ENCODE measurements at places on chromosomes 1 and 21. TPM values are rescaled to one million over a fixed set of nuclear protein-coding genes. Genes with fewer than 3 reads are reported as not detected.

The CACNA1S gene
- total RNA-seq: not detected

The CD48 gene
- total RNA-seq: not detected

The KCNE1 gene
- total RNA-seq: 0.44 TPM

The PLOD1 gene
- total RNA-seq: 204 TPM

The PPM1J gene
- total RNA-seq: 1.1 TPM

The AIRE gene
- not detected for total RNA-seq

The GRIK1 gene
- total RNA-seq: not detected

The MUL1 gene
- 42.9 TPM for total RNA-seq

The UBL4B gene
- total RNA-seq: not detected

The PLA2G2F gene
- not detected for total RNA-seq

The PIP5K1A gene
- 84.4 TPM for total RNA-seq

- DNase-seq: no peak
These were observed 235.3 kb upstream of the C1orf105 start for GRCh38 chr1:172185211-172185610.

- DNase-seq: no peak
These were observed 40.5 kb downstream of the EPHB2 start for GRCh38 chr1:22751124-22751531.

DNA sequence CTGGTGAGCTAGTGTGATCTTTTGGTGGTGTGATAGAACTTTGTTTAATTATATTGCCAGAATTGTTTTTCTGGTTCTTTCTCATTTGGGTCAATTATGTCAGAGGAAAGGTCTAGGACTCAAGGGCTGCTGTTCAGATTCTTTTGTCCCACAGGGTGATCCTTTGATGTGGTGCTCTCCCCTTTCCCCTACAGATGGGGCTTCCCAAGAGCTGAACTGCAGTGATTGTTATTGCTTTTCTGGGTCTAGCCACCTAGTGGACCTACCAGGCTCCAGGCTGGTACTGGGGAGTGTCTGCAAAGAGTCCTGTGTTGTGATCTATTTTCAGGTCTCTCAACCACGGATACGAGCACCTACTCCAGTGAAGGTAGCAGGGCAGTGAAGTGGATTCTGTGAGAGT, 25.9 kb upstream of the CD84 start:
- no peak for DNase-seq

DNA sequence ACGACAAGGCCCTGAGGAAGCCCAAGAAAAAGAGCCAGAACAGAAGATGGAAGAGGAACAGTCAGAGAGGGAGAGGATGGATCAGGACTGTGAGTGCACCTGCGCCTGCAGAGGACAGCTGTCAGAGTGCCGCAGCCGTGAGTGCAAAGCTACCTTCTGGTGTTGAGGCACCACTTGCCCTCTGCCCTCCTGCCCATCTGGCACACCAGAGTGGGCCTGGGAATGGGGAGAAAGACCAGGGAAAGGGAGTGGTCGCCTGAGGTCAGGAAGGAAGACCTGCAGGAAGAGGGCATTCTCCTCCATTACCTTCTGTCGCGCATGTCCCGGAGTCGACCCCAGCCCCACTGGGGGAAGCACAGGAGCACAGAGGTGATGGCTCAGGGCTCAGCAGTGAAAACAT, 26.2 kb downstream of the VASH2 start:
- DNase-seq: peak; percentile 71

DNA sequence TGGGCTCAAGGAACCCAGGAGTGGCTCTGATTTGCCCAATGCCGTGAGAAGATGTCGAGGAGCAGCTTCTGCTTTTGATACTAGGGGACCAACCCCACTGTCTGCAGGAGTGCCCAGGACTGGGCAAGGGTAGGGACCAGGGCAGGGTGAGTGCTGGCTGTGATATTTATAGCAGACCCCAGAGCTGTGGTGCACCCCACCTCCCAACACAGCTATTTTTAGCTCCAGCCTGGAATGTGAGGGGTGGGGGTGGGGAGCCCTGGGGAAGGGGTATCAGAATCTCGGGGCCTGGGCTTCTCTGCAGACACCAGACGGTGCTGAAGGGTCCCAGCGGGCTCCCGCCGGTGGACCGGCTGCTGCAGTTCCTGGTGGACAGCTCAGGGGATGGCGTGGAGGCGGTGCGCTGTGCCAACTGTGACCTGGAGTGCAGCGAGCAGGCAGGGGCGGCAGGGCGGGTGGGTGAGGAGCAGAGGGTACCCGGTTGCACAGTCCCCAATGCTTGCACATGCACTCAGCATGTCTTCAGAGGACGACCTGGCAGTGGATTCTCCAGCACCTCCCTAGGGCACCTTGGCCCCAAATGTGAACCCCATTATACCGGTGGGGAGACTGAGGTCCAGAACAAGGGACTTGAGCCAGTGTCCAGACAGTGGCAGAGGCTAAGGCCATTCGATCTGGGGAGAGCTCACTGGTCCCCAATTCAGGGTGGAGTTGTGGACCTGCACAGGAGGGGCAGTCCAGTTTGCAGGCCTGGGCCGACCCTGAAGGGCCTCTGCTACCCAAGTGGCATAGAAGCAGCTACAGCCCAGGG, 1.4 kb downstream of the RNF207 start:
- DNase-seq: no peak

DNA sequence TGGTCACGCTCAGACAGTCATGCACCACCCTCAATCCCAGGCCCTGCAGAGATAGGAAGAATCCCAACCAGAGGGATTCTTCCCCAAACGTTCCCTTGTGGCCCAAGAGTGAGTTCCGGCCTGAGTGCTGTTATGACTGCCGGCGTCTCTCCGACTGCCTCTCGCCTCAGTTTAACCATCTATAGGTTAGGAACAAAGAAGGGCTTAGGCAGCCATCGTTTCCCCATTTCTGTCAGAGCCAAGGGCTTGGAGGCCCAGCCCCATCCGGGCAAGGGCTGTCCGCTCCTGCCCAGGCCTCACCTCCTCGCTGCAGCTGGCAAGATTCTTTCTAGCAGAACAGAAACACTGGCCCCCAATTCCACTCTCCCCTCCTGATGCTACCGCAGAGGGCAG, 58.7 kb downstream of the STUM start:
- no peak for DNase-seq

GRCh38 chr1:161241682-161242081, 3.7 kb upstream of the NR1I3 start:
- DNase-seq: no peak

- DNase-seq: no peak
These were observed 896 bp downstream of the LYSMD1 start for GRCh38 chr1:151164732-151165280.

GRCh38 chr1:37764414-37764825, 500 bp downstream of the EPHA10 start:
- DNase-seq: peak; percentile 88

DNA sequence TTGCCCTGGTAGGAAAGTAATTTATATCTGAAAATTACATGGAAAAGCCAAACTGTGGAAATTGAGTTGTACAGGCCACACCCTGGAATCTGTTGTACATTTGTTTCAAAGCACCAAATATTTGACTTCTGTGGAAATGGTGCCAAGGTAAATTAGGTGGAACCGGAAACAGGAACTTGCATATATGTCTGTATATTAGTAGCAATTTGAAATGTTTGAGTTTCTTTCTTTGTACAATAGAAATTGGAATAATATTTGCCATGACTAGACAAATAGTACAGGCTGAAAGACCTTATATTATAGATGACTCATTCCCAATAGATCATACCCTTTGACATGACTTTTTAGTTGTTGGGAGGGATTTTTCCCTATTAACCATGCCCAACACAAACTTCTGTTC, 10.5 kb upstream of the TAF1A start:
- no peak for DNase-seq

- DNase-seq: no peak
These were observed at the start of gene ASTN1 for GRCh38 chr1:177164380-177165068. Gene ASTN1 (minus strand): TSS chr1:177164712. CDS start chr1:177164676, 36 bp downstream.

DNA sequence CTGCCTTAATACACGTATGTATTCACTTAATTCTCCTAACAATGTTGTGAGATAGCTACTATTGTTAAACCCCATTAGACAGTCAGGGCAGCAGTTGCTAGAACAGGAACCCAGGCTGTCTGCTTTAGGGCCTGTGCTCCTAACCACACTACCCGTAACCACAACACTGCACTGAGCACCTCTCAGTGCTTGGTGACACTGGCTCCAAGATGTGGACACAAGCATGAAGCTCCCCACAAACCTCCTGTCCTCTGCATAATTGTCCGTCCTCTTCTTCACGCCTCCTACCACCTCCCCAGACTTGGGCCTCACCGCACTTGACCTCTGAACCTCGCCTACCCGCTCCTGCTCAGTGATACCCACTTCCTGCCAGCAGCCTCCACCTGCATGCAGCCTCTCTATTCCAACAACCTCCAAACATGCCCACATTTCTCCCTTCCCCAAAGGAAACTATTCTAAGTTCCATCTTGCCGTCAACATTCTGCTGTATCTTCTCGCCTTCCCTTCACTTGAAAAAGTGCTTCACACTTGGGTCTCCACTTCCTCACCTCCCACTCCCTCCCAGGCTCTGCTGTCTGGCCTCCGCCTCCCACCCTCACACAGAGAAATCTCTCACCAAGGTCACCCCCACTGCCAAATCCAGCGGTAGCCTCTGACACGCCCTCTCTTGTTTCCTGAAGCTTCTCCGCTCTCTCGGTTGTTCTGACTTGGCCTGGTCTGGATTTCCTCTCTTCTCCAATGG, 14.6 kb upstream of the AHDC1 start:
- DNase-seq: no peak

DNA sequence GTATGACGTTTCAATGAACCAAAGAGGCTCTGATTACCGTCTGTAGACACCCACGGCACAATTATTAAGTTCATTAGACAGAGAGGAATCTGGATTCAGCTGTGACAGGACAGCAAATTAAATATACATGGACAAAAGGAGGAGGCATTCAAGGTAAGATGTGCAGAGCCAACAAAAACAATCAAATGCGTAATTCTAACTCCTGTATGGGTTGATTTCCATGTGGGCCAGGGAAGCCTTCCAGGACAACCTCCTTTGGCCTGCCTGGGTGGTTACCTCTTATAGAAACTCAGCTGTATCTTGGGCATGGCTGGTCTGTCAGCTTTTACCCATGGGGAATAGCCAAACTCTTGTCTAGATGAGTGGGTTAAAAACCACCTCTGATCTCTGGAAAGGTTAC, 43.8 kb downstream of the CCN1 start:
- DNase-seq: no peak

DNA sequence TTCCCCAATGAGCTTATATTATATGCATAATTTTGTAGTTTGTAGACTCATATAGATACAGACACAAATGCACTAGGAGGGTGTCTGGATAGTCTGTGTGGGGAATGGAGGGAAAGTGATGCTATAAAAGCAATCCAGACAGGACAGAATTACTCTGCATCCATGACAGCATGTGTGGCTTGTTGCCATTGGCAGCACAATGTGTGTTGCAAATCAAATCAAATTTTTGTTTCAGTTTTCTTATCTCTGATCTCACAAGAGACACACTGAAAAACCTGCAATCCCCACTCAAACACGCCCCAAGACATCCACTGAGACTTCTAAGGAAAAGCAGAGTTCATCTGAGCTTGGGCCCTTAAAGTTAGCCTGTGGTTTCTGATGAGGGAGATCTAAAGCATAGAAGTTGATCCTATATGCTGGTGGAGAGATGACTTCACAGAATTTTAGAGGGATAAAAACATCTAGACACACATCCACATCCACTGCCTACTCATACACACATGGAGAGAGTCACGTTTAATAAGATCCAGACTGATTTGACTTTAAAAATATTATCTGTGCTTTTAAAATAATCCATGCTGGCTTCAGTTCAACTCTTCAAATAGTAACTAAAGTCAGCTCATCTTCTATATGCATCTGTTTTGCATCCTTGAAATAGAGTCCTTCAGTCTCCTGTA, 313.0 kb upstream of the PLXNA2 start:
- DNase-seq: no peak

DNA sequence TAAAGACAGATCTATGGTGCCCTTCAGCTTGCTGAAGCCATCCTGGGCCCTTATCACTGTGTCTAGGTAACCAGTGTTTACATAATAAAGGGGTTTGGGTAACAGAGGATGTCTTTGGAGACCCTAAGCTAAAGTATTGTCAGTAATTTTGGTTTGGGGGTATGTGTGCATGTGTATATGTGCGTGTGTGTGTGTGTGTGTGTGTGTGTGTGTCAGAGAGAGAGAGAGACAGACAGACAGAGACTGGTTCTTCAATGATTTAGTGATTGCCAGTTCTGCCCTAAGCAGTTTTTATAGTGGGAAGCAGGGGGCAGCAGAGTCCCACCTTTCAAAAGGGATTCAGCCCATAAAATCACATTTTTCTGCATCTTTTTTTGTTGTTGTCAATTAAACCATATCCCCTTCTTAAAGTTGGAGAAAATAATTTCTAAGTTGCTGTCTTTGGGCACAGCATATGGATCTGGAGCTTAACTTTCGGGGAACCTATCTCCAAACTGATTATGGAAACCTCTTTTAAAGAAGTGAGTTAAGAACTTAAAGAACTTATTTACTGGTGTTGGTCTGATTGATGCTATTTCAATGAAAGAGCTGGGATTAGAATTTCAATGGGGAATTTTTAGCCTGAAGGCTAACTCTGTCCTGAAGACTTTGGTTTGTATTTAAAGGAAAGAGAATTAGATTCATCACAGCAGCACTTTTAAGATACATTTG, 51.1 kb downstream of the ZNF326 start:
- DNase-seq: no peak

DNA sequence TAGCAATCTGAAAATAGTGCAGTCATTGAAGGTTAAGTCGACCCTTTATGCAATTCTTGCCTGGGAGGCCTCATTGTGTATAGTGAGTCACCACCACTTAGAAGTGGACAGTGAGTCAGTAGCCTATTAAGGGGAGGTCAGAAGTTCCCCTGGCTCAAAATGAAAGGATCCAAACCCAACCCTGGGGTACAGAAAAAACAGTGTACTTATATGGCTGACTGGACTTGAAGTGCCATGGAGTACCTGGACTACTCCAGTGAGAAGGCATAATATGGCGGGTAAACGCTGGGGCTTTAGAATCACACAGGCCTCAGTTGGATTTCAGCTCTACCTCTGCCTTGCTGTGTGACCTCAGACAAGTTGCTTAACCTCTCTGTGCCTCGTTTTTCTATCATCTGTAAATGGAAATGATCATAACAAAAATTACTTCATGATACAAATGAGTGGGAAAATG, 2.2 kb upstream of the BCL9 start:
- DNase-seq: no peak

- no peak for DNase-seq
These were observed 5.9 kb upstream of the PRKAA2 start for GRCh38 chr1:56639211-56639610.

GRCh38 chr1:207867136-207868109, 43.5 kb downstream of the CD34 start:
- no peak for DNase-seq

DNA sequence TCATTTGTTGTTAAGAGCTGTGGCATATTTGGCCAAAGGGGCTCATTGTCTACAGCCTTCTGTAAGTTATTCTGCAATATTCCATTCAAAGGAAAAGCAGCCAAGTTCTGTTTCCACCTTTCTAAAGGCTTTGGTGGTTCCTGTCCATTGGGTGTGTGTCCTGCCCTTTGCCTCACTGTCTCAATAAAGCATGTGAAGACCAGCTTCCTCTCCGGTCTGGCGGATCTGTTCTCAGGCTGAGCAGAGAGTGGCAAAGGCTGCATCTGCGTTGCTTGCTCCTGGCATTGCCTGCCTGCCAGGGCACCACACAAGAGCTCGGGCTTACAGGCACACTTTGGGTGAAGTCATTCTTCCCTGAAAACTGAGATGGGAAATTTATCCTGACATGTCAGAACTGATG, 34.9 kb downstream of the ST6GALNAC3 start:
- no peak for DNase-seq
